GM23338 (cell line): ENCODE measurements at places on chromosomes 4 and X. TPM values are rescaled to one million over a fixed set of nuclear protein-coding genes. Genes with fewer than 3 reads are reported as not detected.

DNA sequence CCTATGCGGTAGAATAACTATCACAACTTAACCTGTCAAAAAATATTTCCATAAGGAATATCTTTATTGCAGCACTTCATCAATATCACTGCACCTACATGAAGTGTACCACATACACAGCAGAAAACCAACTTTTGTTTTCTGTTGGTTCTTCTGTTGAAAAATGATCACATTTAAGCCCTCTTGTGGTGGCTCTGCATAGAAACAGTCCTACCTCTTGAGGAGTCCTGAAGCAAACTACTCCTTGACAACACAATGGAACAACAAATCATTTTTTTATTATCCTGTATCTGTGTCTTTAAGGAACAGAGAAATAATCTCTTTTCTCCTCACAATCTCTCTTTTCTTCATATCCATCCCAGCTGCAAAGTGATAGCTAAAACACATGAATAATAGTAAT, 39.8 kb upstream of the ATOH1 start:
- peak; percentile 65 for DNase-seq

TAF7L gene
- 0.58 TPM in 1 of 2 replicates, not detected in the other for total RNA-seq

- no peak for DNase-seq
These were observed 66.8 kb upstream of the MAB21L2 start for GRCh38 chr4:150515135-150515534.

GRCh38 chr4:127505203-127505602, 127.6 kb upstream of the INTU start:
- DNase-seq, result no peak

- no peak for DNase-seq
These were observed 25.6 kb downstream of the ATP10D start for GRCh38 chr4:47510506-47511143.

DNA sequence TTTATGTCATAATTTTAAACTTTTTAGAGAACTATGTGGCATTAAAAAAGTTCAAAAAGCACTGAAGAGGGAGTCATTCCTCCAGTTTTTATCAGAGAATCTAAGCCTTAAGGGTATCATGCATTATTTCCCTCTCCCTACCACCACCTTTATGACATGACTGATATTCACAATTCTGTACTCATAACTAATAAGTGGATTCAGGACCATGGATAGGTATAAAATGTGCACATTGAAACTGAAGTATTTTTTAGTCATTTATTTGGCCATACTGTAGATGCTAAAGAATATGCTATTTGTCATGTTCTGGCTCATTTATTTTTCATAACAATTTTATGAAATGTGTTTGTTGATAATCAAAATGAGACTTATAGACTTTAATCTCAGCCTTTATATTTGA, 897.5 kb upstream of the AGA start:
- no peak for DNase-seq

DNA sequence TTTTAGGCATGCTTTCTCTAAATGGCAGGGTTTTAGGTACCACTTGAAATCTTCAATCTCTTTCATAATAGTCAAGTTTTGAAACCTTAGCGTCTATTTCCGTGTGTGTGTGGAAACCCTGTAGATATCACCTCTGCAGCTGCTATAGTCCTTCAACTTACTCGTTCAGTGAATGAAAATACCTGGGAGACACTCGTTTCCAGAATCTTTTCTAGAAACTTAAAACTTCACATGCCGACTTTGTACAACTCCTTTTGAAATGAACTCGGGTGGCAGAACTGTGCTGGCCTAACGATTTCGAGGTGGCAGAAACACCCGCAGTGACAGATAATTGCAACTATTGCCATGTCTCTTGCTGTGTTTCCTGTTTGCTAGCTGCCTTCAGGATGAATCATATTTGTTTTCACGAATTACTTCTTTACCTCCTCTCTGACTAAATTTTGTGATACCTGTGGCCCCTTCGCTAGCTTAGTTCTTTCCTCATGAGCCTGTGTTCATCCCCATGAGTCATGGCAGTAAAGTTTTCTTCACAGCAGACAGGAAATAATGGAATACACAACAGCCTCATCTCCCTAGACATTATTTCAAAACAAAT, 104.7 kb upstream of the SMIM10 start:
- DNase-seq, result no peak

- DNase-seq, result no peak
These were observed 59.2 kb downstream of the ADGRG2 start for GRCh38 chrX:19063030-19063429.

TEX13B gene
- total RNA-seq, result 0.78 TPM in 1 of 2 replicates, not detected in the other

DNA sequence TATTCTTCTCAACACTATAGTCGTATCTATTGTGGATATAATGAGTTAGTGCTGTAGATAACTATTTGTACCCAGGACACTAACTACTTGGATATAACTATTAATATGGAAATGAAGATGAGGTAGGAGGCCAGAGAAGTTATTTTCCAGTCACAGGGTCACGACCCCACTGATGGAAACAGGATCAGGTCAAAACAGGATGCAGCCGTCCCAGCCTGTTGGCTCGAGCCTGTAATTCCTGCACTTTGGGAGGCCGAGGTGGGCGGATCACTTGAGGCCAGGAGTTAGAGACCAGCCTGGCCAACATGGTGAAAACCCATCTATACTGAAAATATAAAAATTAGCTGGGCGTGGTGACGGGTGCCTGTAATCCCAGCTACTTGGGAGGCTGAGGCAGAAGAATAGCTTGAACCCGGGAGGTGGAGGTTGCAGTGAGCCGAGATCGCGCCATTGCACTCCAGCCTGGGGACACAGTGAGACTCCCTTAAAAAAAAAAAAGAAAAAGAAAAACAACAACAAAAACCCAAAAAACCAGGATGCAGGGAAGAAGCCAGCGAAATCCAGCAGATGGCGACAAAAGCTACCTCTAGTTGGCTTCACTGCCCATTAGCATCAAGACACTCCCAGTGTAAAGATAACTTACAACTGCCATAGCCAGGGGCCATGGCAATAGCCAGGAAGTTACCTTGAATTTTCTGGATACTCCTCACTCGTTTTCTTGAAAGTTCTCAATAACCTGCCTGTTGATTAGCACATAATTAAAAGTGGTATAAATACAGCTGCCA, 37.9 kb upstream of the NKAP start:
- peak; percentile 73 for DNase-seq
